ENCODE measurements at places on chromosomes 13 and 19.

GRCh38 chr13:102903659-102904407 lies 58.0 kb downstream of the ERCC5 start:
- DNase-seq = no peak

DNA sequence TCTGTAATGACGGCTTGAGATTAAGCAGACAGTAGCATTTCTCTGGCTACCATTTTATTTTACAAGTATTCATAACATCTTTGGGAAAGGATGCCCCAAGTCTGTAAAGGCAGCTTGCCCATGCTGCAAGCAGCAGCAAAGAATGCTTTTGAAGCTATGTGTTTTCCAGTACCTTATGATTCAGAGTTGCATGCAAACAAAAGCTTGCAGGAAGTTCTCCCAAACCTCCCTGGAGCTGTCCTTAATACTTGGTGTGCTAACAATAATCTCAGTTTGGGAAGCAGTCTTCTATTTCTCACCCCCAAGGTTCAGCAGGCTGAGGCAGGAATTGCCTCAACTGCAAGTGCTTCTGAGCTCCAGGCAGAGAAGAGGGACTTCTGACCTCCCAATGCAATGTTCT lies 60.8 kb downstream of the CCNA1 start:
- DNase-seq = no peak

GRCh38 chr19:8342684-8343482 lies at the start of gene KANK3:
TSS of gene KANK3 (minus strand) at chr19:8343262. CDS start at chr19:8337828, 5,434 bp downstream.
- DNase-seq = peak; percentile 81

DNA sequence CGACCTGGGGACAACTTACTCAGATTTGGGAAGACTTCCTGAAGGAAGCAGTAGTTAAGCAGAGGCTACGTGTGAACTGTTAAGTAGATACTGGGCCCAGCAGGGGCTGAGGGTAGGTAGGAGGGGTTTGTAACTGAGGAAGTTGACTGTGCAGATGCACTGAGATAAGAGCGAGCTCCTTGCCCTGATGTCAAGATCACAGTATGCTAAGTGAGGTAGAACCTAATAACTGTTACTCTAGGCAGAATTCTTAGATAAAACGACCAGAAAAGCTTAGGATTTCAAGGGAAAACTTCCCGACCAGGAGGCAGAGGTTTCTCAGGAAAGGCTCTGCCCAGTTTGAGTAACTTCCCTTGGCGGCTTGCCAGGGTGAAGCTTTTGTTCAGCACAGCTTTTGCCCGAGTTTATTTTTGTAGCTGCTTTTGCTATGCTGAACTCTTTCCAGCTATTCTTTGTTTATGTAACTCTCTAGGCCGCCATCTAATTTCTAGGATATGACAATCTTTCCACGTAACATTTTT lies 632.1 kb downstream of the DIAPH3 start:
- no peak for DNase-seq

GRCh38 chr13:51286135-51287002 lies 53.1 kb upstream of the SERPINE3 start:
- DNase-seq = peak; percentile 52

DNA sequence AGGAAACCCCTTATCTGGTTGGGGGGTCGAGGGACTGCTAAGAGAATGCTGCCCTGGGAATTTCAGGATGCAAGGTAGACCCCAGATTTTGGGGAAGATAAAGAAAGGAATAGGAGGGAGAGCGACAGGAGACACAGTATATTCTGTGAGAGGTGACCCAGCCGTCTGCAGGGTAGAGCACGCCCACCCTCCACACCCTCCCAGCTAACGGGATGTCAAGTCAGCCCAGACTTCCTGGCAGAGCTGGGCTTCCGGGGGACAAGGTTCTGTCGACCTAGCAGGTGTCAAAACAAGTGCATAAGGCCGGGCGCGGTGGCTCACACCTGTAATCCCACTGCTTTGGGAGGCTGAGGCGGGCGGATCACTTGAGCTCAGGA lies 695 bp upstream of the PRR36 start:
- DNase-seq = no peak
